ENCODE measurements at places on chromosomes 16 and 17.
A peak's percentile ranks its signal among the peaks of the same experiment; 100 is the strongest.

- no peak for DNase-seq
Measured at GRCh38 chr17:76611758-76612157, 26.1 kb upstream of the ST6GALNAC2 start.

DNA sequence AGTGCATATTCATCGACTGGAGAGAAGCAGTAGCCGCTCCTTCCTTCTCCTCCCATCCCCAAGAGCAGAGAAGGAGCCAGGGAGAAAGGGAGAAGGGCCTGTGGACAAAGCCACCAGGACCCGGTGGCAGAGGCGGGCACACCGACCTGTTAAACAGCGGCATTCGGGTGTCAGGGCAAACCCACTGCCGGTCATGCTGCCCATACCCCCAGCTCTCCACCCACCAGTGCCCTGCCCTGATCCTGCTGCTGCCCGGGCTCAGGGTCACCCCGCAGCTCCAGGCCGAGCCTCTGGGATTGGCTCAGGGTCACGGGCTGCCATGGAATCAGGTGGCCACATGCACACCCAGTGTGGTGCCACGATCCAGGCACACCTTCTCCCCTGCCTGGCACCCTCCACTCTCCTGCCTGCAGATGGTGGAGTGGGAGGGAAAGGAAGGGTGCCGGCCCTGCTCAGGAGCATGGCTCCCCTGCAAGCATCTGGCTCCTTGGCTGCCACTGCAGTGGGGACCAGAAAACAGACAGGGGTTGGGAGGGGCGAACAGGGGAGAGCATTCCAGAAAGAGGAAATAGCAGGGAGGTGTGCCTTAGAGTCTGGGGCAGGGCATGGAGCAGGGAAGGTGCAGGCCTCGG is 18.3 kb upstream of the RASD1 start:
- no peak for DNase-seq

DNA sequence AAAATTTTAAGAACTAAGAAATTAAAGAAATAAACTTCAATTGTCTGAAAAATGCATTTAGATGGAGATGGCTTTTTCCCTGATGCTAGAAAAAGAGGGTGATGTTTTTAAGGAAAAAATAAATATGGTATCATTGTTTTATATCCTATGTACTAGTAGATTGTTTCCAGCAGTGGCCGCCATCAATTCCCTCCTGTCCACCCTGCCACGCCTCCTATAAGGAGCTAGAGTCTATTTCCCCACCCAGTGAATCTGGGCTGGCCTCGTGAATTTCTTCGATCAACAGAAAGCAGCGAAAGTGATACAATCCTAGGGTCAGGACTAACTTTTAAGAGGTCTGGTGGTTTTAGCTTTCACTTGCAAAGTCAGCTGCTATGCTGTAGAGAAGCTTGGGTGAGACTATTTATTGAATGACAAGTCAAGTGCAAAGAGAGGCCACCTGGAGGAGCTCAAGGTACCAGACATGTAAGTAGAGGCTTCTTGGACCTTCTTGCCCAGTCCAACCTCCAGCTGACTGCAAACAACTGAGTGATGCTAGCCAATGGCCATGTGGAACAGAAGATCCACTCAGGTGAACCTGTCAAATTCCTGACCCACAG is 80.9 kb upstream of the MTMR4 start:
- DNase-seq, result no peak

DNA sequence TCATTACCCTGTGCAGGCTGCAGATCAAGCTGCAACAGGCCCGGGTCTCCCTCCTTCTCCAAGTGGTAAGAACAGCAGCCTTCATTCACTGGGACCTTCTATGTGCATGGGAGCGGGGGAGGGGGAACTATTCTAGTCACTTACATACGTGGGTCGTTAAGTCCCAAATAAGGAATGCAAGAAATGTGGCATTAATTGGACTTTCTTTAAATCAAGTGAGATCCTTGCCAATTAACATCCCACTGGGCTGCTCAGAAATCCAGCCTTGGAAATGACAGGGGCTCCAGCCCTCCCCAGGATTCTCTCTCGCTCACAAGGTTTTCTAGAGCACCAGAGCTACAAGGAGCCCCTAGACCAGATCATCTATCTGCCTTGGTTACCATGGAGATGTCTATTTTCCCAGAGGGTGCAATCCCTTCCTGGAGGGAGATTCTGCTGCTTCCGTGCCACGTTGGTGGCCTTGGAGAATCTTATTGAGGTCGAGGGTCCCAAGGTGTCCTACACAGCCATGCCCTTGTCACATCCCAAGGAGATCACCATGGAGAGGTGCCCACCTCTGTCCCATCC is 5.2 kb upstream of the EIF1 start:
- DNase-seq, result no peak

GRCh38 chr17:65005858-65006257 is 50.7 kb downstream of the GNA13 start:
- DNase-seq, result no peak

DNA sequence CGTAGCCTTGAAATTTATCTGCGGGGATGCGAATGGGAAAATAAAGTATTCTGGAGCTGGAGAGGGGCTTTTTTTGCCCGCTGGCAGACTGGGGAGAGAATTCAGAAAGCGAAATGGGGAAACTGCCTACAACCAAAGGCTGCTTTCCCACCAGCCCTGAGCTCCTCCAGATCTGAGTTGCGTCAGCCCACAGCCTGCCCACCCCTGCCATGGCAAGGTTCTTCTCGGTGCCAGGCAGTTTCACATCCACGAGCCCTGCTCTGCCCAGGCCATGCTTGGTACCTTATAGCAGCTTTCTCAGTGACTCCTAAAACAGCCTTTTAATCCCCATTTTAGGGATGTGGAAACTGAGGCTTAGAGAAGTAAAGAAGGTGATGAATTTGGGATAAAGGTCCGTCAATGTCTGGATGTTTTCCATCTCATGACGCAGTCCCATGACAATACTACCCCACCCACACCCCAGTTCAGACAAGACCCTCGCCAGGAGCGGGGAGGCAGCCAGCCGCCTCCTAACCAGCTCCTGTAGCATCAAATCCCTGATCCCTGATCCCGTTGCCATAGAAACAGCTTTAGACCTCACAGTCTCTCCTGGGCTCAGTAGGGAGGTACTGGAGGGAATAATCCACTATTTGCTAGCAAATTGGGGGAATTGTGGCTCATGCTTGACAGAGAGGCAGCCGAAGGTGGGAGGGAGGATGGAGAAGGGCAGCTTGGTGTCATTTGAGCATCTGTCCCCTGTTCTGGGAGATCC is 113.5 kb downstream of the MGAT5B start:
- no peak for DNase-seq

GRCh38 chr16:49092704-49093103 is 188.9 kb downstream of the CBLN1 start:
- no peak for DNase-seq

DNA sequence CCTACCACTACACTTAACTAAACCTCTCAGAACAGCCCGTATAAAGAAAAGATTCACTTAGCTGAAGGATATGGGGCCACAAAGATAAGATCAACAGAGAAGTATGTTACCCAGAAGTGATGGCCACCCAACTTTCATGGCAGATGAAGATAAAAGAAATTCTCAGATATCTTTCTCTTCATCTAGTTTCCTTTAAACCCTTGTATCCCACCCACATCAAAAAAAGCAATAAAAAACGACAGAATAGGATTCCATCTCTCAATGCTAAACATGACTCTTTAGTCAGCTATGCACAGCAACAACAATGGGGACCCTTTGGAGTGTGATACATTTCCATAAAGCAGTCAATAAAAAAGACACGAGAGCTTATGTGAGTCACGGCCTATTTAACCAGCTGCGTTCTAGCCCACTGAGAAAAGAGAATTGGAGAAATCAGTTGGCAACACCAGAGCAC is 86.6 kb downstream of the SNX11 start:
- DNase-seq, result no peak

GRCh38 chr17:82970818-82971590 is 108.4 kb upstream of the METRNL start:
- no peak for DNase-seq

GRCh38 chr17:57782647-57783337 is 37.7 kb upstream of the CCDC182 start:
- DNase-seq, result no peak

DNA sequence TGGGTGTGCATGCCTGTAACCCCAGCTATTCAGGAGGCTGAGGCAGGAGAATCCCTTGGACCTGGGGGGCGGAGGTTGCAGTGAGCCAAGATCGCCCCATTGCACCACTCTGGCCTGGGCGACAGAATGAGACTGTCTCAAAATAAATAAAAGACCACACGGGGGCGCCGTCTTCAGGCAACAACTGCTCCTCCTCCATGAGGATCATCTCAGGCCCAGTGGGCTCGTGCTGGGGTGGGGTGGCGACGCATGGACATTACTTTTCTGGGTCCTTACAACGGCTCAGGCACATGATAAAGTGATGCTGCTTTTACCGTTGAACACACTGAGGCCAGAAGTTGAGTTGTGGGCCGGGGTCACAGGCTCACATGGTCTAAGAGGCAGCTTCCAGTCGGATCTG is 56.2 kb downstream of the PRMT7 start:
- peak; percentile 53 for DNase-seq

Measured in cardiac fibroblast (primary cell).